ENCODE measurements at places on chromosomes 2 and 18.

- no peak for DNase-seq
These were observed 803.3 kb downstream of the ADCYAP1 start for GRCh38 chr18:1708006-1708405.

GRCh38 chr2:550860-551567 lies 126.2 kb downstream of the TMEM18 start:
- no peak for DNase-seq

GRCh38 chr2:135318808-135319207 lies 212.2 kb downstream of the ZRANB3 start:
- DNase-seq: no peak

DNA sequence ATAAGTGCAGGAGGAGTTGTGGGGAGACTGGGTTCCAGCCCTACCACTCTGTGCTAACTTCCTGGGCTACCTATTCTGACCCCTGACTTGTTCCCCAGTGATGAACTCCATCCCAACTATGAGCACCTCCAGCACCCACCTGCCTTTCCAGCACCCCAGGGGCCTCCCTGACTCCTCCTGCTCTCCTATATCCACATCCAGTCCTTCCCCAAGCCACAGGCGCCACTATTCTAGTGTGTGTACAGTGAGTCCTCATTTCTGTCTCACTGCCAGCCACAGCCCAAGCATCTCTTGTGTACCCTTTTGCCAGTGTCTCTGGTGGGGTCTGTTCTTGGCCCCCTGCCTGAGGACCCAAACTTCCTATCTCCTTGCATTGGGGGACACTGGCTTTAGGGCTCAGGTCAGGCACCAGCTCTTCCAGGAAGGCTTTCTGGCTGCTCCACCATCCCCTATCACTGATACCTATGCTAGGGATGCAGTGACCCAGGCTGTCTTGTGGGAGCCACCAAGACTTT lies 145.2 kb downstream of the INHBB start:
- no peak for DNase-seq

- DNase-seq: no peak
These were observed 44.2 kb upstream of the HS6ST1 start for GRCh38 chr2:128362889-128363228.

DNA sequence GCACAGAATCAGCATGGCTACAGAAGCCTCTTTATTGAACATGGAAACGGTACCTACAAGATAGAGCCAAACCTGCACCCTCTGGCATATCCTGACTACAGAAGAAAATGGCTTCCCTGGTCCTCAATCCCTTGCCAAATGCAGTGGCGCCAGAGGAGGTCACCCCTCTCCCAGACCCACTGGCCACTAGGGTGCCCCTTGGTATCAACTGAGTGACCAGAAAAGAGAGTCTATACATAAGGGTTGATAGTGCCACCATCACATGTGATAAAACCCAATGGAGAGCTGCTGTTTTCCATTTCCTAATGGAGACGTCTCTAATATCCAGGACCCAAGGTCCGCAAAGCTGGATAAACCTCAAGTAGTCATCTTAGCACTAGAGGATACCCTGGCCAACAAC lies 52.7 kb upstream of the ALK start:
- DNase-seq: no peak

DNA sequence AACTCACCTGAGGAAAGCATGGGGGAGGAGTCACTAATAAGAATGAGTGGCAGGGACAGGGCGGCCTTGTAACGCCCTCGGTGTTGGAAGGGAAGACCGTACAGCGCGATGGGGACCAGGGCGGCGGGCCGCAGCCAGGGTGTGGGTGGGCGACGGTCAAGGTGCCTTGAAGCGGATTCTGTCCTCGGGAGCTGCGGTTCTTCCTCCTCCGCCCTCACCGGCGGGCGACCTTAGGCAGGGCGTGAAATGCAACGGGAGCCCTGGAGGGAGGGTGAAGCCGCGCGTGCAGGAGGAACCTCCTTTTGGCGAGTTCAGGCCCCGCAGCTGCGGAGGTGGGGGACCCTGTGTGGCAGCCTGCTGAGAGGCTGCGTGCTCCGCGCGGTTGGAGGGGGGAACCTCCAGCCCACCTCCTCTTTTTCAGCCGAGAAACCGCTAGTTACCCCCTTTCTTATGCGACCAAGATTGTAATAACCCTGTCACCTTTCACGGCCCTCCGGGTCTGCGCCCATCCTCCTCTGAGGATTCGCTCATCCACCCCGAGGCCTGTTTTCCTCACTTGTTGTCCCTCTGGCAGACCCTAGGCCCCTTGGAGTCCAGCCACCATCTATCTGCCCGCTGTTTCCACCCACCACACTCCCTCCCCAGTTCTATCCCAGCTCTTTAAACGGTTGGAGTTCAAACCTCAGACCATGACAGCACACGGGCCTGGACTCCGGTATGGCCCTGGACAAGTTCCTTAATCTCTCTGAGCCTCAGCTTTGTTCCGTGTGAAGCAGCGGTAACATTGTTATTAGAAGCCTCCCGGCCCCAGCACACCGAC lies 823 bp upstream of the RNU2-63P start:
- no peak for DNase-seq
